ENCODE measurements at places on chromosomes 12 and 14.

DNA sequence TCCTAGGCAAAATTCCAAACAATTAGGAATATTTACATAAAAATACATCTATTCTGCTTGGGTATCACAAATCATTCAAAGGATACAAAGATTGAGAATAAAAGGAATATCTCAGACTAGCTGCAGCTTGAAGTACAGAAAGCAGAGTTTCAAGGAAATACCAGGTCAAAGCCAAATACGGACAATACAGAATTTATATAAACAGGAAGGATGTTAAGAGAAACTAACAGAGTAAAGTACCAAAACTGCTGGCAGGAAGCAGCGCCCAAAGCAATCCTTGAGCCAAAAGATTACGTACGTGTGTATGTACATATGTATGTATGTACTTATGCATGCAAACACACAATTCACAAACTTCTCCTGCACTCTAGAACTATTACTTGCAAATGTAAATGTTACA, 86.6 kb downstream of the PPP1R12A start:
- no peak for DNase-seq

DNA sequence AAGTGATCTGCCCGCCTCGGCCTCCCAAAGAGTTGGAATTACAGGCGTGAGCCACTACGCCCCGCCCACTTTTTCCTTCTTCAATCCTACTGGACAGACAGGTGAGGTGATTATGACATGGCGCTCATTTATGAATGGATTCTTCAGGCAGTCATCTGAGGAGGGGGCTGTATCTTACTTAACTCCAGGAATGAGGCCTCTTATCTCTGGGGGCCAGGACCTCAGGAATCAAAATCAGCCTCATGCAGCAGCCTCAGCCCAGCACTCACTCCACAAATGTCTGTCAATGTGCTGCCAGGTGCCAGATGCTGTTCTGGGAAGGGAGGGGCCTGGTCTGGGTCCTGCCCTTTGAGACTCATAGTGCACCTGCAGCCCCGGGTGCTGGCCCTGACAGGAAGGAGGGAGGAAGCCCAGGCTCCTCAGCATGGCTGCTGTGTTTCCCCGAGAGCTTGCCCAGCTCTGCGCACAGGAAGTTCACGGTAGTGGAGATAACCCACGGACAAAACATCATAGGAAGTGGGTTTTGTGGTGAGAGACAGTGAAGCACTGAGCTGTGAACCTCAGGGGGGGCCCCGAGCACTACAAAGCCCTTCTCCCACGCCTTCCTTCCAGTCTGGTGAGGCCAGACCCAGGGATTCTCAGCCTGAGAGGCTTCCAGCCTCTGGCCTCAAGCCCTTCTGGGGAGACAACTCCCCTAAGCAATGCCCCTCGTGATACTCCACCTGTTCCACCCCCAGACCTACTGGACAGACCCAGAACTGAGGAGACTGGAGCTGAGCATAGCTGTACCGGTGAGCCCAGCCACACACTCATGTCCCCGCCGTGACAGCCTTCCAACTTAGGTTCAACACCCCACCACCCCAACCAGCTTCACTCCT, 22.3 kb downstream of the GALNT6 start:
- peak; percentile 81 for DNase-seq

DNA sequence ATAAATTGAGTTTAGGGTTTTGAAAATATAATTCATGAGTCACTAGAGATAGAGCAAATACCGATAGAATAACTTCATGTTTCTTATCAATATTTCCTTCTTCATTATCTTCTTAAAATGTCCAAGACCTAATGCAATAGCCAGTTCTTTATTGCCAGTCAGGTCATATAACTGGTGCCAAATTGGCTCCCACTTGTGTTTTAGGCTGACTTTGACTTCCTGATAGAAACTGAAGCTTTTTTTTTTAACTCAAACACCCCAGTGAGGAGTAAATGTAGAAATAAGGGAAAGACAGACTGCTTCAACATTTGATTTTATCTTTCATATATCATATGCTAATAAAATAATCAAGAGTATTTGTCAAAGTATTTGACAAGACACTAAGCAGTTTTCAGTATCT, 80.7 kb downstream of the ARMH4 start:
- no peak for DNase-seq

GRCh38 chr12:76307083-76307482, 41.1 kb downstream of the BBS10 start:
- DNase-seq: no peak

- DNase-seq: no peak
These were observed 21.6 kb downstream of the RERGL start for GRCh38 chr12:18068355-18068754.

- no peak for DNase-seq
These were observed 57.8 kb upstream of the METAP2 start for GRCh38 chr12:95416111-95416636.

DNA sequence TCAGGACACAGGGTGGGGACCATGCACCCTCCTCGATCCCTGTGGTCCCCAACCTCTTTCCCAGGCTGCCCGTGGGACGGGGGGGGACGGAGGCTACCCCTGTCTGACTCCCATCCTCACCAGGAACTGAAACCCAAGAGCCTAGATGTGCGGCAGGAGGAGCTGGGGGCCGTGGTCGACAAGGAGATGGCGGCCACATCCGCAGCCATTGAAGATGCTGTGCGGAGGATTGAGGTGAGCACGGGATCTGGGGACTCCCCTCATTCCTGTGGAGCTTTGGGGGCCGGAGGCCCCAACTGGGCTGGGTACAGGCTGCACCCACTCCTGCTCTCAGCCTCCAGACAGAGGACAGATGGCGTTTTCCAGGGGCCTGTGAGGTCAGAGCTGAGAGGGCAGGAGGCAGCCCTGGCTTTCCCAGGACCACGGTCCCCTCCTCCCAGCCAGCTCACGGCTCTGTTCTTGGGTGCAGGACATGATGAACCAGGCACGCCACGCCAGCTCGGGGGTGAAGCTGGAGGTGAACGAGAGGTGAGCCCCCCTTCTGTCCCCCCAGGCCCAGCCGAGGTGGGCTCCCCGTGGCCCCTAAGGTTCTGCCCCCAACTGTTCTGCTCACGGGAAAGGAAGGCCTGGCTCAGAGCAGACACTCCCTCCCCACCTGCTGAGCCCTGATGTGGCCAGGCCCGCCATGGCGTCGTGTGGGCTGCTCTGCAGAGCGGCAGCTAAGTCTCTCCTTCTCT, 24.2 kb downstream of the HIP1R start:
- DNase-seq: no peak

DNA sequence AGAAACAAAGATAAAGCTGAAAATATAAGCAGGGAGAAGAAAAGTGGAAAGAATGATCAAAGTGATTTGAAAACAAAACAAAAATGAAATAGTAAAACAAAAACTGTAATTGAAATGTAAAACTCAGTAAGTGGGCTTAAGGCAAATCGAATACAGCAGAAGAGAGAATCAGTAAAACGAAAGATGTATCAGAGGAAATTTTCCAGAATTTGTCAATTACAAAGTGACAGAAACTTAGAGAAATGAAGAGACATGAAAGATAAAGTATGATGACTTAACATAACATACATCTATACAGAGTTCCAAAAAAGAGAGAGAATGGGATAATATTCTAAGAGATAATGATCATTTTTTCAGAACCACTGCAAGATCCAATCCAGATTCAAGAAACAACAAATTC, 10.5 kb downstream of the ZFC3H1 start:
- no peak for DNase-seq

GRCh38 chr12:25781232-25781631, 177.2 kb upstream of the RASSF8 start:
- DNase-seq: no peak

- no peak for DNase-seq
These were observed at the start of gene LUM for GRCh38 chr12:91111366-91112325. Gene LUM, minus strand, starts transcription at chr12:91111494. Its CDS starts 2,515 bp downstream, at chr12:91108979.

GRCh38 chr12:619346-619745, 43.9 kb downstream of the NINJ2 start:
- DNase-seq: no peak

DNA sequence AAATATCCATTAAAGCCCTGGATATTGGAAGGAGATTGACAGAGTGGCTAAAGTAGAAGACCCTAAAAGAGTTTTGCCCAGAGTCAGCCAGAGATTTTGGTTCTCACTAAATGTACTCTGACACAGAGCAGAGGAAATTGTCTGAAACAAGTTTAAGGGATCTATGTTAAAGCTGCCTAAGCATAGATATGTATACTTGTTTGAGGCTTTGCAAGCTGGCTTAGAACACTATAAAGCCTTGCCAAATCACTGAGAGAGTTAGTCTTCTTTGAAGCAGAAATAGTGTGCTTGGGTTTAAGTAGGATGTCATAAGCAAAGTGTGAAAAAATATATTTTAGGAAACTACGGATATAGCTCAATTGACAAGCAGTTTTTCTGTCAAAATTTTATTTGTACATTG, 653.5 kb downstream of the FSCB start:
- no peak for DNase-seq

GRCh38 chr14:42407153-42407552, 800.5 kb downstream of the LRFN5 start:
- no peak for DNase-seq

- no peak for DNase-seq
These were observed 253.9 kb upstream of the EGLN3 start for GRCh38 chr14:34204774-34205173.

DNA sequence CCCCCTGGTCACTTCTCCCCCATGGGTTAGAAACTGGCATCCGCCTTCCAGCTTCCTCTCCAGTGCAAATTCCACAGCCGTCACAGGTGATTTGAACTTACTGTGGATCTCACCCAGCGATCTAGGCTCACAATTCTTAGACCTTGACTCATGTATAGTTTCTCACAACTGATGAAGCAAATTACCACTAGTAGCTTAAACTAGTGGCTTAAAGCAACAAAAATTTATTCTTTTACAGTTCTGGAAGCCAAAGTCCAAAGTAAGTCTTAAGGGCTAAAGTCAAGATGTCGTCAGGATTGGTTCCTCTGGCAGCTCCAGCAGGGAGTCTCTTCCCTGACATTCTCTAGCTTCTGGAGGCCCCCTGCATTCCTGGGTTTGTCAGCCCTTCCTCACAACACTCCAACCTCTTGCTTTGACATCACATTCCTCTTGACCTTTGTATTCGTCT, 117.4 kb downstream of the KTN1 start:
- no peak for DNase-seq

DNA sequence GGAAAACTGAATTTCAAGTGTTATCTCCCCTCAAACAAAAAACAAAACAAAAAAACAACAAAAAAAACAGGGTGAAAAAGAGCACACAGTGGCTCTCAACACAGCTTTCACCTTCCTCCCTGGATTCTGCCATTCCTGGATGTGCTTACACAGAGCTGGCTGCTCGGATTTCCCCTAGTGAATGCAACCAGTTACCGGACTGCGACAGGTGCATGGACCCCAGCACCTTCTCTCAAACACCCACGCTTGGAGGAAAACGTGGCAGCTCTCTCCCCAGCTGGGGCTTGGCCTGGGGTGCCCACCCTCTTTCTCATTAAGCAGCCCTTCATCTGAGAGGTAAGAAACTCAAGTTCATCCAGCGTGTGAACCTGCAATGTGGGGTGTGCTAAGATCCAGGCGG, 33.5 kb upstream of the DICER1 start:
- DNase-seq: no peak

- no peak for DNase-seq
These were observed 37.8 kb upstream of the C12orf75 start for GRCh38 chr12:105292705-105293104.

GRCh38 chr12:103542078-103542477, 45.0 kb upstream of the STAB2 start:
- no peak for DNase-seq

GRCh38 chr12:30447061-30447750, 248.5 kb downstream of the IPO8 start:
- no peak for DNase-seq

- no peak for DNase-seq
These were observed 175.8 kb upstream of the ATP2B1 start for GRCh38 chr12:89884416-89884898.

GRCh38 chr14:54137614-54137961, 181.0 kb upstream of the BMP4 start:
- no peak for DNase-seq

- DNase-seq: no peak
These were observed 1.5 kb downstream of the TCL1A start for GRCh38 chr14:95712398-95712797.

GRCh38 chr14:73237219-73237785, at the start of gene PAPLN:
Gene PAPLN, plus strand, starts transcription at chr14:73237506. Its CDS starts 2,273 bp downstream, at chr14:73239779.
- no peak for DNase-seq

- DNase-seq: no peak
These were observed 92.1 kb downstream of the NINJ2 start for GRCh38 chr12:570921-571794.

DNA sequence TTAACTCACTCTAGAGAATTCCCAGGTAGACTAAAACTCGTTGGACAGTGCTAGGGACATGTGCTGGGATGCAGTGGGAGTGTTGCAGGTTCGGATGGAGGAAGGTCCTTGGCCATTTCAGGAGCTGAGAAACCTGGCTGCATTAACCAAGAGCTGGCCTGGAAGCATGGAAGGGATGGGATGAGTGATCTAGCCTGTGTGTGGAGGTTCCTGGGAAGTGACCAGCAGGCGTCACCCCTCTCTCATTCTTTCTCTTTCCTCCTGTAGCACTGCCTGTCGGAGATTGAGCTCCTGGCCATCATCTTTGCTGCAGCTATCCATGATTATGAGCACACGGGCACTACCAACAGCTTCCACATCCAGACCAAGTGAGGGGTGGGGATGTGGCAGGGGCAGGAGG, 15.6 kb downstream of the PPP1R1A start:
- DNase-seq: no peak

- DNase-seq: no peak
These were observed 93.5 kb downstream of the LRRC74A start for GRCh38 chr14:76919431-76920330.

DNA sequence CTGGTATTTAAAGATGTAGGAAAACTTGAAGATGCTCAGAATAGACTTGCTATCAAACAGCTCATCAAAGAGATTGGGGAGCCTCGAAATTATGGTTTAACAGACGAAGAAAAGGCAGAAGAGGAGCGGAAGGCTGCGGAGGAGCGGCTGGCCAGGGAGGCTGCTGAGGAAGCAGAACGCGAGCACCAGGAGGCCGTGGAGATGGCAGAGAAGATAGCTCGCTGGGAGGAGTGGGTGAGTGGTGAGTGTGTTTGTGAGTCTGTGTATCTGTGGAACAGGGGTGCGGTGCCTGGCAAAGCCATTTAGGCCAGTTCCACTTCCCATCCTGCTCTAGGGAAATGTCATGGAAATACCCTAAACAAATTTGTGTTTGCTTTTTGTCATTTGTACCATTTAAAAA, 19.2 kb upstream of the PAPOLA start:
- no peak for DNase-seq

DNA sequence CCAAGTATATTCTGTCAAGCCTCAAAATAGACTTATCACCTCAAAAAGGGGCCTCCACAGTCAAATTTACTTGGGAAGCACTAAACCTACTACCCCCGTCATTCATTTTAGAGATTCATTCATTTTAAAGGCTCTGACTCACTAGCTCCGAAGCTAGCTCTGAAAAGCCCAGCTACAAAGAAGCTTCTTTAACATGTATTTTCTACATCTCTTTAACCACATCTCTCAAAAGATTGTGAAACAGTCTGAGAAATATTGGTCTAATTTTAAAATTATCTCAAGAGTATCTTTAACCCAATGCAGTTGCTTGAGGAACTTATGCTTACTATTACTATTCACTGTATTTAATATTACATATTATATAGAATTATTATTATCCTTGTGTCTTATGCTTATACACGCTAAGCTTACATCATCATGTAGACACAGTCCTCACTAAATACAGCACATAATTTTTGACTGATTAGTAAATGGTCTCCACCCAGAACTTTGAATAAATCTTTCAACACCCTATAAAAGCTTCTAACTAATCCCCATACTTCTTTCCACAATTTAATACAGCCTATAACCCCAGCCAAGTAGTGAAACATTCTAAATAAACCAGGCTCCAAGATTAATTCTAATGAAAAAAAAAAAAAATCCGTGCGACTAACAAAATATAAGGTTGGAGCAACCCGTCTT, 7.8 kb downstream of the NT5DC3 start:
- no peak for DNase-seq
